Activated naive CD8-positive, alpha-beta T cell treated with anti-CD3 and anti-CD28 coated beads for 36 hours (primary cell): ENCODE measurements at places on chromosomes 5 and 9. TPM values are rescaled to one million over a fixed set of nuclear protein-coding genes. Genes with fewer than 3 reads are reported as not detected.

- no peaks in the 10 kb centered on the region for H3K36me3 ChIP-seq
- H3K4me1 ChIP-seq = peaks cover 3% of the 10 kb centered on the region
- H3K27ac ChIP-seq = no peak overlapping the region
- DNase-seq = peak; percentile 15
- H3K4me3 ChIP-seq = no peak overlapping the region
Measured at GRCh38 chr5:6780802-6781391, 67.7 kb downstream of the TENT4A start.

GRCh38 chr9:69442486-69442885 is 117.5 kb downstream of the ENTREP1 start:
- no peaks in the 10 kb centered on the region for H3K36me3 ChIP-seq
- H3K27me3 ChIP-seq = peaks cover 21% of the 10 kb centered on the region

DNA sequence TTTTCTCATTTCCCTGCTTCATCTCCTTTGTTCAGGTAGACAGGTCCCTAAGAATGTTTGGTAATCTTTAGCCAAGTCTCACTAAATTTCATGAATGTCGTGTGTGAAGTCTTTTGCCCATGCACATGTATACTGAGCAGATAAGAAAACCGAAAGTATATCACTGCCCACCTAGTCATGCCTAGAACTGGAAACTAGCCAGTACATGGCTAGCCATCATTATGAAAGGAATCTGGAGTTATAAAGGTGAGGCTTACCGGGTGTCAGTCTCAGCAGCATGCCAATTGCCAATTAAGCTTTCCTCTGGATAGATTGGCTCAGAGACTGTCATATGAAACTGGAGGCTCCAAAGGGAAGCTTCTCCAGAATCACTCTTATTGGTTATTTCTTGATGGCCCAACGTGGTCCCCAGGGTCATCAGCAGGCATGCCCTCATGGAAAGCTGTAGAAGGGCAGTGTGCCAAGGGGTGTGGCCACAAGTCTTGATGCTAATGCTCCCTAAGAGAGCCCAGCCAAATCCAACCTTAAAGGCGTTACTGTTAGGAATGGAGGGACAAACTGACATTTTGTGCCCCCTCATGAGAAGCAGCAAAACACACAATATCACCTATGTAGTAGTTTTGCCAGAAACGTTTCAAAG is 307.3 kb upstream of the PIK3R1 start:
- H3K4me1 ChIP-seq = no peaks in the 10 kb centered on the region
- DNase-seq = no peak
- no peak overlapping the region for H3K27ac ChIP-seq

DNA sequence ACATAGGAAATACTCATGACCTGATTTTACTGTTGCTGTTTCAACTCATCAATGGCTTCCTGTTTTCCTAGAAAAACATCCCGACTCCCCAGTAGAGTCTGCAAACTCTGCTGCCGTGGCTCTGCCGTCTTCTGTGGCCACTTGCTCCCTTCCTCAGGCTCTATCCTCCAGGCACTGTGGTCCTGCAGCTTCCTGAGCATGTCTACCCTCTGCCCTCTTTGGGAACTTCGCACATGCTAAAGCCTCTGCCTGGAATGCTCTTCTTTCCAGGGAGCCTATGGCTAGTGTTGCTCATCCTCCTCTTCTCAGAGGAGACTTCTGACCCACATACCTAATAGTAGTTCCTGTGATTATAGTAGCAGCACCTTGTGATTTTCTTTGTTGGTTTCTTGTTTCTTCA is 256.9 kb downstream of the MAN2A1 start:
- peaks cover 14% of the 10 kb centered on the region for H3K4me1 ChIP-seq
- H3K36me3 ChIP-seq = no peaks in the 10 kb centered on the region
- H3K27me3 ChIP-seq = no peaks in the 10 kb centered on the region
- no peak for DNase-seq
- no peak overlapping the region for H3K4me3 ChIP-seq

DNA sequence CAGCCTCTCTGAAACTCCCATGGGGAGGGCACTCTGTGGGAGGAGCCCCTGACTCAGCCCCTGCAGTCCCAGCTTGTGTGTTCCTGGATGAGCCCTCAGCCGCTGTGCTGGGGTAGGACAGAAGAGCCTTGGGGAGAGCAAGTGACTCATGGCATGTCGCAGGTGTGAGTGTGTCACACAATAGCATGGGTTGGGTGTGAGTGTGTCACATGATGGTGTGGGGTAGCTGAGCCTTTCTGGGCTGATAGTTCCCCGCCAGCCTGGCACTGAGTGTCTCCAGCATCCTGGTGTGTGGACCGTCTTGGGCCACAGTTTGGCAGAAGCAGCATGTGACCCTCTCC is 83.4 kb downstream of the PHF2 start:
- H3K27me3 ChIP-seq = no peaks in the 10 kb centered on the region
- no peak overlapping the region for H3K27ac ChIP-seq
- no peaks in the 10 kb centered on the region for H3K36me3 ChIP-seq

The SLC6A18 gene
- total RNA-seq = not detected
